ENCODE measurements at places on chromosomes 13 and 19. TPM values are rescaled to one million over a fixed set of nuclear protein-coding genes. Genes with fewer than 3 reads are reported as not detected.

Gene B3GNT3
- not detected for total RNA-seq

Gene GDF15
- 20.2 TPM for total RNA-seq

DNA sequence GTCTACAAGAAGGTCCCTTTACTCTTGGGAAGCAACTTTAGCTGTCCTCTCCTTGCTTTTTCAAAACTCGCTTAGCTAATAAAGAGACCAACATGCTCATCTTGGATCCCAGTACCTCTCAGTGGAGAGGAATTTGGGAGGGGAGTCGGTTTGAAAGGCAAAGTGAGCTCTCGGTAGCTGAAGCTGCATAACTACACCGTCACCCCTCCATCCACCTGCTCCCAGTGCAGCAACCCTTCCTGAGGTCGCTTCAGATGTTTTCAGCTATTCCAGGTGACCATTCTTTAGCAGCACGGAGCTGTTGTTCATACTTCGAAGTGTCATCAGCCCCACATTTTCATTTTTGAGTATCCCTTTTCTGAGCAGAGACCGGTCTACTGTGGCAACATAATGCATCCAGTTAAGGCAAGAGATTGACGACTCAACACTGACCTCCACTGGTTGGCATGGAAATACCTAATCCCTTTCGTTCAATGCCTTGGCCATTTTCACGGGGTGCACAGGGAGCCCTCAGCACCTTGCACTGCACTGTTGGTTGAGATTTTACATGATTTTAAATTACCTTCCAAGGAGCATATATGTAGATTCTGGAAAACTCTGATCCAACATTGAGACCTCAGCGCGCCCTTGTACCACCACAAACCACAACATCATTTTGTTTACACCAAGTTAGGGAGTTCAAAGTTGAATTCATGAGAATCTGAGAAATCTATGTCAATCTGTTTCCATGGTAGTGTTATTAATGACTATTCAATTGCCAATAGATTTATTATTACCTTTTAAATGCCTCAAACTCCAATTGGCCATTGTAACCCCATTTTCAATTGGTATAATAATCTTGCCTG lies 42.2 kb downstream of the DLEU7 start:
- peaks cover 10% of the 10 kb centered on the region for H3K27me3 ChIP-seq
- peak overlapping the region; percentile 8 for H3K4me3 ChIP-seq
- peaks cover 10% of the 10 kb centered on the region for H3K4me1 ChIP-seq

GRCh38 chr19:2330632-2331284 lies 2.3 kb downstream of the SPPL2B start:
- no peak for DNase-seq
- peaks cover 35% of the 10 kb centered on the region for H3K4me1 ChIP-seq
- H3K27me3 ChIP-seq: peaks cover 7% of the 10 kb centered on the region
- peaks cover 25% of the 10 kb centered on the region for H3K36me3 ChIP-seq
- H3K4me3 ChIP-seq: peak overlapping the region; percentile 17
- H3K27ac ChIP-seq: no peak overlapping the region

Gene KIR2DL3
- not detected for total RNA-seq
